ENCODE measurements at places on chromosomes 5 and 9.
A peak's percentile ranks its signal among the peaks of the same experiment; 100 is the strongest.

GRCh38 chr9:91195372-91196012 lies 166.2 kb downstream of the AUH start:
- no peak overlapping the region for H3K27ac ChIP-seq
- no peak overlapping the region for H3K4me3 ChIP-seq
- DNase-seq: no peak
- H3K36me3 ChIP-seq: peaks cover 4% of the 10 kb centered on the region
- peaks cover 36% of the 10 kb centered on the region for H3K4me1 ChIP-seq
- no peaks in the 10 kb centered on the region for H3K27me3 ChIP-seq

DNA sequence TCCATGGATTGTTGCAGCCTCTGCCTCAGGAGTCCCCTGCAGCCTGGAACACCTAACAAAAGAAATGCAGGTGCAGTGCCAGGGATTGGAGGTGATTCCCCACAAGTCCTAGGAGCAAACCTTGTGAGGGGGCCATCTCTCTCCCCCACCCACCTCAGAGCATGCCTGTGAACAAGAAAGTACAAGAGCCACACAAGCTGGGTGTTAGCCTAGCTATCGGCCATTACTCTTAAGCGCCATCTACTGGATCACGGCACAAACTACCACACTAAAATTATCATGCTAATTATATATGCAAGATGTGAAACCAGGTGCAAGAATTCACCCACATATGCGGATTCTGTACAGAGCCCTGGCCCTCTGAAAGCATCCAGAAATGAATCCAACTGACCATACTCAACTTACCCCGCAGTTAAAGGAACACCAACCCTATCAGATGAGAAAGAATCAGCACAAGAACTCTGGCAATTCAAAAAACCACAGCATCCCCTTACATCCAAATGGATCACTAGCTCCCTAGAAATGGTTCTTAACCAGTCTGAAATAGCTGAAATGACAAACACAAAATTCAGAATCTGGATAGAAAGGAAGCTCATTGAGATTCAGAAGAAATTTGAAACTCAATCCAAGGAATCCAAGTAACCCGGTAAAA lies 16.5 kb upstream of the PRSS3 start:
- peak; percentile 39 for DNase-seq
- H3K36me3 ChIP-seq: peaks cover 2% of the 10 kb centered on the region
- peaks cover 5% of the 10 kb centered on the region for H3K4me1 ChIP-seq

DNA sequence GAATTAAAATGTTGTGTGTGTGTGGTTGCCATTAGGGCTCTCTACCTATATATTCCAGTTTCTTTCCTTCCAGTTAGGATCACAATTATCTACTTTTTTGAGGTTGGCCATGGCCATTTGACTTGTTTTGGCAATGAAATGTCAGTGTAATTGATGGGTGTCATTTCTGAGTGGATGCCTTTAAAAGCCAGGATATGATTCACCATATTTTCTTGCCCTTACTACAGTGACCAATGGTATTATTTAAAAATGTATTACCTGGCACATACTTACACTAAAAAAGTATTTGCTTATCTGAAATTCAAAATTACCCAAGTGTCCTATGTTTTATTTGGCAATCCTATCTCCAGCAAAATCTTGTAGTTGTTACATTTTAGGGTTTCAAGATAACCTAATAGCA lies 258.7 kb upstream of the ACTBL2 start:
- H3K4me3 ChIP-seq: no peak overlapping the region
- no peaks in the 10 kb centered on the region for H3K36me3 ChIP-seq
- no peaks in the 10 kb centered on the region for H3K27me3 ChIP-seq
- DNase-seq: no peak
- H3K27ac ChIP-seq: no peak overlapping the region

DNA sequence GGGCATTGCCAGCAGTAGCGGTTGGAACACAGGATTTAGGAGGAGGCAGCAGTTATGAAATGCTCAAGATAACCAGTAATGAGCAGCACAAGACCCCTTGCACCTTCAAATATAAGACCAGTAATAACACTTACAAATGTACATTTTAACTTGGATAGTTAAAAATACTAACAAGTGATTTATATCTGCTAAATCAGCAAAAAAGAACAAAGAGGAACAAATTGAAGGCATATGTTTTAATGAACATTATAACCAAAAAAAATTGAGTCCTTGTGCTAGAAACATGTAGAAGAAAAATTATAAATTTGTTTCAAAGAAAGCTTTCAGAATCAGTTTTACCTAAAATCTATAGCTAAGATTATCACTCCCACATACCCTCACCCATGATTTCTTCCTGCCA lies 52.0 kb downstream of the ALDH7A1 start:
- H3K36me3 ChIP-seq: no peaks in the 10 kb centered on the region
- no peaks in the 10 kb centered on the region for H3K4me1 ChIP-seq

- no peak overlapping the region for H3K4me3 ChIP-seq
- peaks cover 36% of the 10 kb centered on the region for H3K27me3 ChIP-seq
- H3K36me3 ChIP-seq: no peaks in the 10 kb centered on the region
- peak; percentile 7 for DNase-seq
Measured at GRCh38 chr9:93686880-93687236, 110.5 kb downstream of the PHF2 start.

- DNase-seq: no peak
- H3K4me3 ChIP-seq: no peak overlapping the region
- no peak overlapping the region for H3K27ac ChIP-seq
- peaks cover 4% of the 10 kb centered on the region for H3K27me3 ChIP-seq
Measured at GRCh38 chr9:99437145-99437544, 215.1 kb downstream of the SEC61B start.
